ENCODE measurements at places on chromosomes 11 and 22.
A peak's percentile ranks its signal among the peaks of the same experiment; 100 is the strongest.

GRCh38 chr11:110837603-110838002 is 125.4 kb upstream of the ARHGAP20 start:
- DNase-seq, result no peak

- no peak for DNase-seq
Observed at GRCh38 chr11:104525416-104525815, 361.5 kb upstream of the PDGFD start.

- no peak for DNase-seq
Observed at GRCh38 chr11:111539426-111540113, 950 bp upstream of the LAYN start.

GRCh38 chr22:27474112-27474571 is 327.4 kb downstream of the MN1 start:
- no peak for DNase-seq

GRCh38 chr22:36644333-36644757 is 59.2 kb downstream of the CACNG2 start:
- peak; percentile 59 for DNase-seq

GRCh38 chr11:92125321-92125720 is 99.3 kb upstream of the FAT3 start:
- no peak for DNase-seq

All from T1000 (cell line).